ENCODE measurements at places on chromosomes 6 and 20.
A peak's percentile ranks its signal among the peaks of the same experiment; 100 is the strongest.

GRCh38 chr6:36128073-36128472 is 2.2 kb upstream of the MAPK13 start:
- no peak for DNase-seq

- DNase-seq: no peak
These were observed 161.1 kb downstream of the SYCP2 start for GRCh38 chr20:59772373-59772705.

DNA sequence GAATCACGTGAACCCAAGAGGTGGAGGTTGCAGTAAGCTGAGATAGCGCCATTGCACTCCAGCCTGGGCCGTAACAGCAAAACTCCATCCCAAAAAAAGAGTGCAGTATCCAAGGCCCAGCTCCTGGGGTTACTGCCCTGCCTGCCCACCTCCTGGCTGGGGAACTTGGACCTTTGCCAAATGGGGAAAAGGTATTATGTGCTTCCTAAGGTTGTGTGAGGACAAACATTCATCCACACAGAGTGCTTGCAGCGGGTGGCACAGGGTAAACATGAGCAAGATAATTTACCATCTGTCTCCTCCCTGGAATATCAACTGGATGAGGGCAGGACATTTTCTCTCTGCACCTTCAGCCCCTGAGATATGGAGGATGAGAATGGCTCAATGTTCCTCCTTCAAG is 94.9 kb upstream of the POPDC3 start:
- no peak for DNase-seq

- no peak for DNase-seq
These were observed 90.5 kb upstream of the THBS2 start for GRCh38 chr6:169343886-169344749.

GRCh38 chr20:56806952-56807517 is 177.9 kb downstream of the TFAP2C start:
- no peak for DNase-seq

- no peak for DNase-seq
These were observed 20.8 kb downstream of the SDCBP2 start for GRCh38 chr20:1308067-1308701.

- DNase-seq: no peak
These were observed 100.4 kb downstream of the JAG1 start for GRCh38 chr20:10573273-10573950.

DNA sequence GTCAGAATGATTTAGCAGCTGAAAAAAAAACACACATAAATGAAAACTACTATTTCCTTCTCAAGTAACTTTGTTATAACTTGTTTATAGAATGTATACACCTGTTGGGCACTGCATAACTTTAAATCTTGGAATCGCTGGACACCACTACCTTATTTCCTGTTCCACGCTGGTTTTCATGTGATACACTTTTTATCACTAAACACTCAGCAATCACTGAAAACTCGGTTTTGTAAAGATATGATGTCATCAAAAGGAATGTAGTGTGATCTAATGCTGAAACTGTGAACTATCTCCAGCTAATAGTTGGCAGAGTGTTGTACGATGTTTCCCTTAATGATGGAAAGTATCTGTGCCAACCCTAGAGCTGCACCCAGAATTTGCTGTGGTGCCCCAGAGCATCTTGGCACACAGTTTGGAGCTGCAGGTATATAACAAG is 127.9 kb downstream of the BACH2 start:
- no peak for DNase-seq

DNA sequence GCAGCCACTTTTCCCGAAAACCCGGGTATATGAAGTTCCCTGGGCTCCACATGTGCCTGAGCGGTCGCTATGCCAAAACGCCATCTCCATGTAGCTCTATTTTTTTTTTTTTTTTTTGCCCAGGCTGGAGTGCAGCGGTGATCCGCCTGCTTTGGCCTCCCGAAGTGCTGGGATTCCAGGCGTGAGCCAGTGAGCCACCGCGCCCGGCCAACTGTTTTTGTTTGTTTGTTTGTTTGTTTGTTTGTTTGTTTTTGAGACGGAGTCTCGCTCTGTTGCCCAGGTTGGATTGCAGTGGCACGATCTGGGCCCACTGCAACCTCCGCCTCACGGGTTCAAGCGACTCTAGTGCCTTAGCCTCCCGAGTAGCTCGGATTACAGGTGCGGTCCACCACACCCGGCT is 237.5 kb upstream of the IRAK1BP1 start:
- DNase-seq: no peak

GRCh38 chr20:40494248-40494647 is 194.8 kb downstream of the MAFB start:
- no peak for DNase-seq

- DNase-seq: peak; percentile 76
These were observed 1.1 kb downstream of the CITED2 start for GRCh38 chr6:139373154-139373927.

GRCh38 chr6:33672808-33673207 is 38.7 kb downstream of the UQCC2 start:
- peak; percentile 76 for DNase-seq

GRCh38 chr6:137872581-137873115 is 5.6 kb downstream of the TNFAIP3 start:
- DNase-seq: no peak

DNA sequence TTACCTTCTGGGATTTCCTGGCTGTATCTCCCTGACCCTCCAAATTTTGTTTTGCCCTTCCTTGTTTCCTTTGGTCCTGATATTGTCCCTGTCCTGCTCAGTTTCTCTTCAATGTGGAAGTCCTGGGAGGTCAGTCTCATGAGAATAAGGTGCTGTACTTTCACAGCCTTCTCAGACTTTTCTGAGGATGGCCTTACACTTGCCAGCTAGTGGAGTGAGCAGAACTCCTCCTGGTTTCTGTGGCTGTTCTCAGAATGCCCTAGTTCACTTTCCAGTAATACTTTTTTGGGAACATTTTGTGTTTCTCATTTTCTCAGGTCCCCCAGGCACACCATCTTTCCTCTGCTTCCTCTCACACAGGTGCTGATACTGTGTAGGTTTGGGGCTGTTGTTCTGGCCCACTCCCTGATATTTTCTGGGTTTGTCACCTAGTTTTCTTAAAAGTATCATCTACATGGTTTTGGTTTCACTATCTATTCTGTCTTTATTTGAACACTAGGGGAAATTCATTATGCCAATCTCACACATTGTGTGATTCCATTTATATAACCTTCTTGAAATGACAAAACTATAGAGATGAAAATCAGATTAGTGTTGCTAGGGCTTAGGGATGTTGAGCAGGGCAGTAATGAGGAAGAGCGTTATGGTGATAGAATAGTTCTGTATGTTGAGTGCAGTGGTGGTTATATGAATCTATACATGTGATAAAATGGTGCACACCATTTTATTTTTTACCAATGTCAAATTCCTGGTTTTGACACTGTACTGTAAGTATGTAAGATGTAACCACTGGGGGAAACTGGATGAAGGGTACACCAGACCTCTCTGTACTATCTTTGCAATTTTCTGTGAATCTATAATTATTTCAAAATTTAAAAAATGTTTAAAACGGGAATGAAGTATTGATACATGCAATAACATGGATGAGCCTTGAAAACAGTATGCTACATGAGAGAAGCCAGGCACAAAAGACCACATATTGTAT is 27.2 kb upstream of the BRPF3 start:
- DNase-seq: no peak

DNA sequence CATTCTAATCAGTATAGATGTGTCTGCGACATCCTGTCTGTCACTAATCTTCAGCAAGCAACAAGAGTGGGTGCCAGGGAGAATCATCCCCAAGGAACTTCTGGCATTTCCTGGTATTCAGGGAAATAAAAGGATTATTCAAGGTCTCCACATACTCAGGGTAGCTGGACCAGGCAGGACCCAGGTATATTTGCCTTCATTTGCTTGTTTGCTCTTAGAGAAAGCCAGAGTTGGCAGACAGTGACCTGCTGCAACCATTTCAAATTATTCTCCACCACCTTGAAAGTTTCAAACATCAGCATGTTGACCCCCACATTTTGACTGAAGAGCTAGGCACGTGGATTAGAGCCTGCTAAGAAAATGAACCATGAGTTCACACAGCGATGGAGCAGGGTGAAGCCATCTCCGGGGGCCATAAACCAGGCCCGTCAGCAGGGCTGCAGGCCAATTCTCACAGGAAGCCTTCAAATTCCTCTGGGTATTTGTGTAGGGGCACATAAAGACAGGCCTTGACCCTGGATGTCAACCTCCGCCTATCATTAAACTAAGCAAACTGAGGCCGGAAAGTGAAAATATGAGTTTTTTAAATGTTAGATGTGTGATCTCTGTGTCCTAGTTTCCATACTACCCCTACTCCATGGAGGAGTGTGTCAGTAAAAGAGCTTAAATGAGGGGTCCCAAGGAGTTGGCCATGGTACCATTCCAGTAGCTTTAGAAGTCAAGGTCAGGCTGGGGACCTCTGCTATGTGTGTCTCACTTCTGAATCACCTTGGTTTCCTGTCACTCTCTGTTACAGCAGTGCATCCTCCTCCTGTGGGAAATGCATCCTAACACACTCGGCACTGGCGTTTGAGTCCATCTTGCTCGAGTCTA is 32.9 kb downstream of the TRAM2 start:
- DNase-seq: no peak

GRCh38 chr20:38179846-38180245 is 14.8 kb upstream of the TGM2 start:
- no peak for DNase-seq

DNA sequence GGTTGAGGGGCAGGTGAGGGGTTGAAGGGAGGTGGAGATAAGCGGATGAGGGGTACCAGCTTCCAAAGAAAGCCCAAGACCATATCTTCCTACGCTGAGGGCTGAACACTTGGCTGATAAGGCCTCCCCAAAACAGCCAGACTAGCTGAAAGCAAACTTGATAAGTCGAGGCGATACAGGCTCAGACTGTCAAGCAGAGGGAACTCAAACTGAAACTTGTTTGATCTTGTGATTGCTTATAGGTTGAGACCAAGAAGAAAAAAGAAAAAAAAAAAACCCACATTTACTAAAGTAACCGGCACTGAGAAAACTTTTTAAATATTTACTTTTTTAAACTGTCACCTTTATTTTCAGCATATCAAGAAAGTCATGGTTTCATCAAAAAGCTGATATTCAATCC is 73.6 kb downstream of the TRERF1 start:
- no peak for DNase-seq

- DNase-seq: peak; percentile 72
These were observed 71.6 kb downstream of the GPX5 start for GRCh38 chr6:28597217-28597835.

DNA sequence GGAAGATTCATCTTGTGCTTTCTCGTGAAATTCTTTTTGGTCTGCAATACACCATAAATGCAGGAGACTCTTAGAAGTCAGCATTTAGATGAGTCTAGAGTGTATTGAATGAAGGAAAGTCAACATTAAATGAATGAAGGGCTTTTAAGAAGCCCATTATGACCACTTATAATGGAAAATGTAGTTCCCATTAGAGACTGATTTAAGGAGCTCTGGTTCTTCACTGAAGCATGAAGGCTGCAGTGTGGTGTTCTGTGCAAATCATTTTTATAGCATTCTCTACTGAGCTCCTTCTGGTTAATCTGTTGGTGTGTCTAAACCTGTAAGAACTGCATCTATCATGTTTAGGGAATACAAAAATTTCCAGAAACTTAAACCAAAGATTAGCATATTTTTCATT is 19.7 kb downstream of the NCOA7 start:
- peak; percentile 46 for DNase-seq

GRCh38 chr6:125924169-125924568 is 32.4 kb upstream of the HINT3 start:
- peak; percentile 20 for DNase-seq

GRCh38 chr6:127902933-127903332 is 2.1 kb upstream of the THEMIS start:
- DNase-seq: no peak

- DNase-seq: peak; percentile 62
These were observed 5.1 kb downstream of the KCNS1 start for GRCh38 chr20:45095805-45096238.

- DNase-seq: no peak
These were observed 5.9 kb downstream of the NELFE start for GRCh38 chr6:31952890-31953289.

DNA sequence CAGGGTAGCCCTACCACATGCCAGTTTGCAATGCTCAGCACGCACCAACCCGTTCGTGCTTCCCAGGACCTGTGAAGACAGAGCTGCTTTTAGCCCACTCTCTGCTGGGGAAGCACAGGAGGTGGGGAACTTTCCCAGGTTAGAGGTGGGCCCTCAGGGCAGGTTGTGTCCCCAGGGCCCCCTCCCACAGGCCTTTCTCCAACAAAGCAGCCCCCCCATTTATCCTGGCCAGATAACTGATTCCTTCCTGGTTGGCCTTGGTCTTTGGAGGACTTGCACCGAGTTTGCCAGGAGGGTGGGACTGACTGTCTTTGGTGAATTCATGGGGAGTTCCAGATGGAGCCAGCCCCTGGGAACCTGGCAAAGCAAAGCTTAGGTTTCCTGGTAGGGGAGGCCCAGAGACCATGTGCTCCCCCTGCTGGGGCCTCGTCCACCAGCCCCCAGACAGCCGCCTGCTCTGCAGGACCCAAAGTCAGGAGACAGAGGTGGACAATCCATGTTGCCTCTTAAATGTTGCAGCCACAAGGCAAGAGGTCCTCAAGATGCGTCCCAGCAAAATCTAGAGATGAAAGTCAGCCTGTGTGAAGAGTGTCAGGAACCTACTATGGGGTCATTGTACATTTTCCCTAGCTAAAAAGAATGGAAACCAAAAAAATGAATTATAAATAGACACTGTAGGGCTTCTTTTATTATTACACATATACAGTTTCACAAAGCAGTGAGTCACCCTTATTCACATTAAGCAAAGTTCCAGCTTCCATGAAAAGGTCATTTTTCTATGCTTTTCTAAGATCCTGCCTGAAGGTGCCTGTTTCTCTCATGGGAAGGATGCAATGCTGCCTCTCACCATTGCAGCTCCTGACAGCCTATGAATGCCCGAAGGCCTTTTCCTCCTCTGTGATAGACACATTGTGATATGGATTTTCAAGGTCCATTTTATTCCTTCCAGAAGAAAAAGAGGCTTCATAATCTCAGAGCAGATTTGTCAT is 497.8 kb downstream of the PREX1 start:
- DNase-seq: peak; percentile 71

- DNase-seq: no peak
These were observed 13.6 kb upstream of the CHD6 start for GRCh38 chr20:41631826-41632225.

DNA sequence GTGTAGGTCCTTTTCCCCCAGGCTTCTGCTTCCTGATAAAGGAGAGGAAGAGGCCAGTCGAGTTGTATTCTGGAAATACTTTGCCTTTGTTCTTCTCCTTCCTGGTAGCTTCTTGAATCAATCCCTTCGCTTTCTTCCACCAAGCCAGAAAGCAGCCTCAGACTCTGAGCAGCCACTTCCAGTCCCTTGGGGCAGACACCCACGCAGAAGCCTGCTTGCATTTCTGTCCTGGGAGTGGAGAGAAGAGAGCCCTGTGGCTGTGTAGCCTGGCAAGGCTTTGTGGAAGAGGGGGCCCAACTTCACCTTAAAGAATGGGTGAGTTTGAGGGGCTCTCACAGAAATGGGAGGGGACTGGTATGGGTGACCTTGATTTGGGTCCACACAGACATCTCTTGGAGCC is 211.0 kb upstream of the SSTR4 start:
- no peak for DNase-seq

- no peak for DNase-seq
These were observed 16.1 kb downstream of the PLA2G7 start for GRCh38 chr6:46719099-46719498.

All from BE2C (cell line).